D721Med (cell line): ENCODE measurements at places on chromosomes 4 and X.

GRCh38 chrX:136395271-136395670 is 92.5 kb upstream of the BRS3 start:
- no peak for DNase-seq

DNA sequence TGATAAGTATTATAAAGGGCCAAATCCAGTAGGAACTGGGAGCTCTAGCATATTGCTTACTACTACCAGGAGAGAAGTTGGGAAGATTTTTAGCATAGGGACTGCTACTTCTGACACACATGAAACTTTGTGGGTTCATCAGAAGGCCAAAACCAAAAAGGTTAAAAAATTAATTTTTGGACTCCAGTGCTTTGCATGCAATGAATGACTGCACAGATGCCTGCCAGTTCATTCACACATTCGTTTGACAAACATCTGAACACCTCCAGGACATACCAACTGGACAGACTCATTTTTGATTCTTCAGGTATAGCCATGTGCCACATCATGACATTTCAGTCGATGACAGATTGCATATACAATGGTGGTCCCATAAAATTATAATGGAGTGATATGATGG is 79.8 kb downstream of the MID1IP1 start:
- no peak for DNase-seq

DNA sequence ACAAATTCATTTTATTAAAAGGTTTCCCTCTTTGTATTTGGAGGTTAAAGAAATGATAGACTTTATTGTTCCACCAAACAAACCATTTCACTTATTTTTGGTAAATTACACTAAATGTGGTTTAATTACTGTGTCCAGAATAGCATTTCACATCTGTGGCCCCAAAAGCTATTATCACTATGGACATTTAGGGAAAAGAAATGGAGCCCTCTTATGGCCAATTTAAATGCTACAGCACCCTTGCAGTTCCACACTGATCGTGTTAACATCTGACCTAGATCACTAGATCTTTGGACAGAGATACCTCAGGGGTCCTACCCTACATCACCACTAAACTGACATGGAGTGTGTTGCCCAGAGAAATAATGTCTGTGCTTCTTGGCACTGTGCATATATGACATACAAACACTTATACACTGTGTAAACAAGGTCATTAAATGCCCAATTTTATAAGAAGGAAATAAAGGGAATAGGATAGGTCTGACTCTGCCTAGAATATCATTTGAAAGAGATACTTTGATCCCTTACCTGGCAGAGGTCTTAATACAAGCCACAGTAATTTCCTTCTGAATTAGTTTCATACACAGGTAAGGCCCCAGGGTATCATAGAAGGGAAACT is 163.9 kb downstream of the KDR start:
- peak; percentile 13 for DNase-seq

DNA sequence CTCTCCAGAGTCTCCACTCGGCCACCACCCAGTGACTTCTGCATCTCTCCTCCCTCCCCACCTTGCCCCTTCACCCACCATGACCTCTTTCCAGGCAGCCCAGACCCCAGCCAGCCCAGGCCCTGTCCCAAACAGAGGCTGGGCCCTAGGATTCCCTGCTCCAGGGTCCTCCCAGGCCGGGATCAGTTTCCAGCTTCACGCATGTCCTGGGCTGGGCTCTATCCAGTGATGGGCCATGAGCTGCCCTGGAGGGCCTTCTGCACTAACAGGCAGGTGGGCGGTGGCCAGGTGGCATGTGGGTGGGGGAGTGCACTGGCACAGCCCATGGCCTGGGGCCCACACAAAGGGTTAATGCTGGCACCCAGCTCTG is 20.4 kb upstream of the ADD1 start:
- no peak for DNase-seq

DNA sequence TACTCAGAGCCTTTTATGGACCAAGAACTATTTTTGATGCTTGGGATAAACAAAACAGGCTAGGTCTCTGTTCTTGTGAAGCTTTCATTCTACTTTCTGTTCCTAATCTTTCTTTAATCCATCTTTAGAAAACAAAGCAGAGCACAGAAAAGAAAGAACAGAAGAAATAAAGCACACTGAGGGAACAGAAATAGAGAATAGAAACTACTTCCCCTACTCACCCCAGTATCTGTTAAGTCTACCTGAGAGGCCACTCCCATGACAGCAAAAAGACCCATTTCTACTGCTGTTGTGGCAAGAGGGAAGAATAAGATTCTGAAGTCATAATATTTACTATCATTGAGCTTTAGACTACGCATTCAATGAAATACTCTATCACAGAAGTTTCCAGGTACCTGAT is 9.2 kb downstream of the RFC1 start:
- no peak for DNase-seq

DNA sequence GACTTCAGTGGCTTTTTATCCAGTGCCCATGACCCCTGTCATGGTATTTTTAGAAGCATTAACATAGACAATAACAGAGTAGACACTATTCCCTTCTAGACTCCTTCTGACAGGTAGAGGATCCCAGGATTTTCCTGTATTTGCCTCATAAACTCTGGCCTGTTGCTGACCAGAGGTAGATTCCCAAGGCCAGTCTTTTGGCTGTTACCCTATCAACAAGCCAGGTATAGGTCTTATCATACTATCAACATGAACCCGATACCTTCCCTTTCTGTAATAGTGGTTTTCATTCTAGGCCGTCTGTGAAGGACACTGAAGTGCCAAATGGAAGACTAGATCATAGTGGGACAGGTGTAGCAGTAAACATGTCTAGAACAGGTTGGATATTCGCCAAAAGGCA is 76.2 kb upstream of the CHRDL1 start:
- no peak for DNase-seq

GRCh38 chr4:140426610-140427105 is 790 bp downstream of the CLGN start:
- peak; percentile 15 for DNase-seq

- no peak for DNase-seq
Observed at GRCh38 chr4:48247878-48248558, 21.6 kb downstream of the TEC start.

GRCh38 chr4:83625821-83626220 is 89.9 kb downstream of the GPAT3 start:
- no peak for DNase-seq

GRCh38 chr4:153282023-153282422 is 62.5 kb upstream of the MND1 start:
- no peak for DNase-seq

GRCh38 chr4:79467246-79467932 is 59.4 kb upstream of the GK2 start:
- no peak for DNase-seq

- DNase-seq, result no peak
Observed at GRCh38 chr4:13298655-13299054, 185.5 kb downstream of the RAB28 start.

DNA sequence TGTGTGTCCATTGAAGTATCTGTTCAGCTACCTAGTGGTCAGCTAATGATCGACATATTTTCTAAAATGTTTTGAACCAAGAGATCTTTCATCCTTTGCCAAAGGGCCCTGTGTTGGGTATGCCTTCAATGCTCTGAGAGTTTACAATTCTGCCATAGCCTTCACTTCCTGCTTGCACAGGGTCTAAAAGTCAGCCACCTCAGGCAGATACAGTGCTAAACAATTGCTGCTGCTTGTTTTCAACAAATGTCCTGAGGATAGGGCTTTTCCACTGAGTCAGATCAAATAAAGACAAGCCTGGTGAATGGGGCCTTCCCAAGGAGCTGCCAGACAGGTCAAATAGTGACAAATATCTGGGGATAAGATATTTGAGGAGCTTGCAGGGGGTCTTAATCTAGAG is 16.7 kb downstream of the AMMECR1 start:
- DNase-seq, result no peak

DNA sequence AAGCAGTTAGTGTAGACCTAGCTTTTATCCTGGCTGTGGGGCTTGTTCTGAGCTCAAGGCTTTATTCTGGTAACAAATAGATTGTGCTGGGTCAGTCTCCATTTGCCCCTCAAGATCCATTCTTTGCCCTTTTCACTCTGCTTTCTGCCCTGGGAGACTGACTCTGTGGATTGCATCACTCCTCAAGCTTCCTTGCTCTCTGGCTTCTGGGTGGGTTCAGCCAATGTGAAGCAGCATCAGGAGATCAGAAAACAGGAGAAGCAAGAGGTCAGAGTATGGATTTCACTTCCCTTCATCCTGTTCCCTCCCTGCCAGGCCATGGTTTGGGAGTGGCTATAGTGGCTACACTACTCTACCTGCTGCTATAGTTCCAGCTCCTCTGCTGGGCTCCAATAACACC is 184.1 kb upstream of the NDP start:
- no peak for DNase-seq

DNA sequence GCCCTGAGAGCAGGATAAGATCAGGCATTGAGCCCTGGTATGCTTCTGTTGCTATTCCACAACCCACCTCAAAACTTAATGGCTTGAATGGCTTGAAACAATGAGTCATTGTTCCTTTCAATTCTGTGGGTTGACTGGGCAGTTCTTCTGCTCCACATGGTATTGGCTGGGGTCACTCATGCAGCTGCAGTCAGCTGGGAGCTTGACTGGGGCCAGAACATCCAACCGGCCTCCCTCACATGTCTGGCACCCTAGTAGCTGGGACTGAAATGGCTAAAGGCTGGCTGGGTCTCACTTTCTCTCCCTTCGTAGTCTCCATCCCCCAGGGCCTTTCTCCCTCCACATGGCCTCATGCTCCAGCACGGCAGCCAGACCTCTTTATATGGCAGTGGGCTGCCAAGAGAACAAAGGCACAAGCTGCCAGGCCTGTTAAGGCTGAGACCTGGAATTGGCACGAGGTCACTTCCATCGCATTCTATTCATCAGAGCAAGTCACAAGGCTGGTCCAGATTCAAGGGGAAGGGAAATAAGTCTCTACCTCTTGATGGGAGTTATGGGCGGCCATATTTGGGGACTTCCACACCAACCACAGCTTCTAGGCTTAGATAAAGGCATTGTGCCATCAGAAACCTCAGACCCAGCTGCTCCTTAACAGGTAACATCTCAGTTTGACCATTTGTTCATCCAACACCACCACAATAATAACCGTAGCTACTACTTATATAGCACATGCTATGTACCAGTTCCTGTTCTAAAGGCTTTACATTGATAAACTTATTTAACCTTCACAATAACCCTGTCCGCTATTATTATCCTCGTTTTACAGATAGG is 159.7 kb upstream of the ATP6AP2 start:
- no peak for DNase-seq

DNA sequence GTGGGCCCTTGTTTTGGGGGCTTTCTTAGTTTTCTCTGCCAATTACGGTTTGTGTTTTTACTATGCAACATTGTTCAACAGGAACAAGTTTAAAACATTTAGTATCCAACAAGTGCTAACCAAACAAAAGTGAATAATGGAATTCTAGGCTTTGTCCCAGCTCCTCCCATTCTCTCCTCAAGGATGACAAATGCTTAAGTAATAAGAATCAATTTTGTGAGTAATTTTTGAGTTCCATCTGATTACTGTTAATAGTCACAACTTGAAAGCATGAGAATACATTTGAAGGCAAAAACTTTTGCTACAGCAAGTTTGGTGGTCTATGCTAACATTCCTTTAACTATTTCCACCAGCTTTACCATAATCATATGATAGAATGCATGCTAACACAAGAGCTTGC is 78.1 kb upstream of the HPGD start:
- DNase-seq, result no peak

DNA sequence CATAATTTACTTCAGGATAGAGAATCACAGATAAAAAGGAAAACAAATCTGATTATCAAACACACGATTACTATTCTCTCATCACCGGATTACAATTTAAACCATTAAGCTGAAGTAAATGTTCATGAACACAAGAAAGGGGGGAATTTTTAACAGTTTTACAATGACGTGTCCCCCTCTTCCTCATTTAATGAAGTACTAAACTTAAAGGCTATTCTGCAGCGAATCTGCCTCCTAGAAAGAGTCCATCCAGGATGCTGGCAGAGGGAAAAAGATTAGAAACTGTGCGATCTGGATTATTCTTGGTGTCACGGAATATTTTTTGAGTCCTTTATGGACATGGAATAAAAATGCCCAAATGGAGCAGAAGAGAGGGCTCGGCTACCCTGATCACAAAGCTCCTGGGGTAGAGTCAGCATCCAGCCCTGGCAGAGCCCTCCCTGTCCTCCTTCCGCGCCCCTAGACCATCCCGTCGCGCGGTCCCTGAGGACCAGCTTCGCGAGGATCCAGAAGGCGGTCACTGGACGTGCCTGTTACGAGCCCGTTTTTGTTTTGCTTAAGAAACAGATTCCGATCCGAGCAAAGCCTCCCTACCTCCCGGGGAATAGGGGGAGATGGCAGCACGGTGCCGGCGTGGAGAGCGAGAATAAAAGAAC is 1.2 kb downstream of the ELF2 start:
- DNase-seq, result no peak

DNA sequence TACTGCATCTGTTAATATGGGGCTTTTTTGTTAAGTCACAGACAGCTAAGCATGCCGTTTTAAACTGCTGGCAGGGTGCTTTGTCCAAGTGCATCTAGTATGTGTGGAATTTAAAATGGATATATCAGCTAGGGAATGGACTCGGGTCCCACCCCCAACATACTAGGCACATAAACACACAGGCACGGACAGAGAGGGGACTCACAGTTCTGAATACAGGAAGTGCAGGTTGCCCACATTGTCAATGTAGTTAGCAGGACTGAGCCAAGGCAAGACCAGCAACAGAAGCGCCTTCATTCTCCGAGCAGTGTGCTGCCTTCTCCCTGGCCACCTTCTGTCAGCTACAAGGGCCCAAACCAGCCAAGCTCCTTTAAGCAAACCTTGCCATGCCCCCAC is 33.6 kb downstream of the LNX1 start:
- DNase-seq, result no peak

DNA sequence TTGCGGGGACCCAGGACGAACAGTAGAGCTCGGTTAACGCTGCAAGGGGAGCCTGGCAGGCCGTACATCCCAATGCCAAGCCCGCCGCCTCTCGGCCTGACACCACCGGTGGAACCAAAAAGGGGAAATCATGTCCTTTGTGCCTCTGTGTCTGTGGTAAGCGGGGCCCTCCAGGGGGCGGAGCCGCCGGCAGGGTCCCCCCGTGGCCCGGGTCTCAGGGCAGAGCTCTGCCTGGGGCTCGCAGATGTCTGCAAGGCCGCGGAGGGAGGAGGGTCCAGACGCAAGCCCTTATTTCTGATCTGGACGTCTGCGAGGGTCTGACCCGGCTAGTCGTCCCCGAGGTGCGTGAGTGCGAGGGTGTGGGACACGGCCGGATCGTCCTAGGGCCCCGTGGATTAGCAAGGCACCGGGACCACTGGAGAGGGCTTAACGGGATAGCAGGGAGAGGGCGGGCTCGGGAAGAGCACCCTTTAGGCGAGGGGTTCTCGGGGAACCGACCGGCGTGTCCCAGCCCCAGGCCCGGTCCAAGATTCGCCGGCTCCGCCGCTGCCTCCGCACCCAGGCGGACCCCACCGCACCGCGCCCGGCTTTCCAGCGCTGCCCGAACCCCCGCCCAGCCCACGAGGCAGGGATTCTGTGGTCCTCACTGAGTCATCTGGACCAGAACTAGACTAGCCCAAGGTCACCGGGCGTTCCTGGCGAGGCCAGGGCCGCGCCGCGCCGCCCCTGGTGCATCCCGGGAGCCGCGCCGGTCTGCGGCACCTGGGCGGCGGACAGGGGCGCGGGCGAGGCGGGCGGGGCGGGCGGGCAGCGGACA is 863 bp upstream of the FAM193A start:
- no peak for DNase-seq

- no peak for DNase-seq
Observed at GRCh38 chr4:10875144-10875799, 190.7 kb upstream of the CLNK start.

- no peak for DNase-seq
Observed at GRCh38 chr4:69032847-69033638, 63.2 kb upstream of the UGT2B7 start.

- no peak for DNase-seq
Observed at GRCh38 chr4:113397114-113397701, 347.8 kb downstream of the ANK2 start.

- DNase-seq, result no peak
Observed at GRCh38 chrX:30875957-30876356, 13.1 kb downstream of the TAB3 start.
